H1 (cell line): ENCODE measurements at places on chromosomes 7 and 10. TPM values are rescaled to one million over a fixed set of nuclear protein-coding genes. Genes with fewer than 3 reads are reported as not detected.

GRCh38 chr7:64559206-64559605 is 3.7 kb downstream of the ZNF680 start:
- no peak for DNase-seq

DNA sequence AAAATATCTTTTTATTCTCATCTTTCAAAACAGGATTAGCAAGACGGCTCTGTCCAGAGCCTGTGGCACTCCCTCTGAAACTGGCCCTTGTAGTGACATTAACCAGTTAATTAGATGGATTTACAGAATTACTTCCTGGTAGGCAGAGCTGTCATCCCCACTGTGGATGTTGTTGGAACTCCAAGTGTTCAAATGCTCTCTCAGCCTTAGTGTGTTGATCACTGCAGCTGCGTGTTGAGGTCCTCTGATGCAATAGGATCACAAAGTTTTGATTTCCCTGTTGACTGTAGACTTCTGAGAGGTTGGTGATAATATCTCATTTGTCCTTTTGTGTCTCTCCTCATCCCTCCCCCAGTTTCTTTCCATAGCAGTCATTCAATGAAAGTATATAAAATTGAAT is 117.3 kb upstream of the CDK6 start:
- no peak for DNase-seq

DNA sequence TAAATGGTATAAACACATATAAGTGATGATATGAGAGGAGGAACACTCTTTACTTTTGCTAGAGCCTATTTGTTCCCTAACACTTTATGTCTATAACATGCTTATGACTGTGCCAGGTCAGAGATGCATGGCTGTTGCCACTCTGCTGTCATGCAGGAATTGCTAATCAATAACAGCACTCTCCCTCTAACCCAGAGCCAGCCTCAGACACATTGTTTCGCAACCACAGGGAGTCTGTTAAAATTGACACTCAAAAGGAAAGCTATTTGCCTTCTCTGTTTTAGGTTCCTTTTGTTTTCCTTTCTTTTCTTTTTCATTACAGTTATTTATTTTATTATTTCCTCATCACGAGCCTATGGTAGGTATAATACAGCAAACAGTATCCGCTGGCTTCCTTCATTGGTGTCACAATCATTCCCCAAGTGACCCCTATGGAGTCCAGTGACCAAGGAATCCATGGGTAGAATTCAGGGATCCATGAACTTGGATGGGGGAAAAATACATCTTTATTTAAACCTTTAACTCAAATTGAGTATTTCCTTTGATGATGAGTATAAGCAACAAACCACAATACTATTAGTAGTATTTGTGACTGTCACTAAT is 6.8 kb downstream of the PON2 start:
- no peak for DNase-seq

DNA sequence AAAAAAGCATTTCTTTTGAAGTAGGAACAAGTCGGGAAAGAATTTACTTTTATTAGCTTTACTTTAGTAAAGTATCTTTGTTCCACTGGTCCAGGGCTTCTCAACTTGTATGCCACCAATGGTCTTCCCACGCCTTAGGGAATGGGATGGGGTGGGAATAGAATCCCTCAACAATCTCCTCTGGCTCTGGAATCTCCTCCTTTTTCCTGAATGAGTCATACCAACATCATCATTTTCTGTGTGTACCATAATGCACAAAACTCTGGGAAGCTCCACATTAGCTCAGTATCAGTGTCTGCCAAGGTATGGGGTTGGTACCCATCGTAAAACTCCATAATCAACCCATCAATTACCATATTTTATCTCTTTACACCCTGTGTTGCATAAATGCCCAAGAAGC is 159.4 kb upstream of the BMPER start:
- no peak for DNase-seq

DNA sequence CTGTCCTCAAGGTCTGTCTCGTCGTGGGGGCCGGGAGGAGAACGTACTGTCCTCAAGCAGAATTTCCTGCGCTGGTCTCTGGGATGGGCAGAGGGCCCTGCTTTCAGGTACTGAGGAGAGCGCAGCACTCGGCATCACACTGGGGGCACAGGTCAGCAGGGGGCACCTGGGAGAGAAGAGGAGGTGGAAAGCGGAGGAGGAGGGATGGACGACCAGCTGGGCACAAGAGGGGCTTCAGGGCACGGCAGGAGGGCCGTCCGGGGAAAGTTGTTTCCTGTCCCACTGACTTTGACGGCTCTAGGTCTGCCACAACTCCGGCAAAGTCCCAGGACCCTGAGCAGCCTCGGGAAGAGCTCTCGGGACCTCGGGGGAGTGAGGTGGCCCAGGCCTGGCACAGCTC is 536.9 kb downstream of the DNAJB6 start:
- no peak for DNase-seq

The ZC3HAV1L gene
- total RNA-seq, result 7.0 and 7.1 TPM in 2 replicates

DNA sequence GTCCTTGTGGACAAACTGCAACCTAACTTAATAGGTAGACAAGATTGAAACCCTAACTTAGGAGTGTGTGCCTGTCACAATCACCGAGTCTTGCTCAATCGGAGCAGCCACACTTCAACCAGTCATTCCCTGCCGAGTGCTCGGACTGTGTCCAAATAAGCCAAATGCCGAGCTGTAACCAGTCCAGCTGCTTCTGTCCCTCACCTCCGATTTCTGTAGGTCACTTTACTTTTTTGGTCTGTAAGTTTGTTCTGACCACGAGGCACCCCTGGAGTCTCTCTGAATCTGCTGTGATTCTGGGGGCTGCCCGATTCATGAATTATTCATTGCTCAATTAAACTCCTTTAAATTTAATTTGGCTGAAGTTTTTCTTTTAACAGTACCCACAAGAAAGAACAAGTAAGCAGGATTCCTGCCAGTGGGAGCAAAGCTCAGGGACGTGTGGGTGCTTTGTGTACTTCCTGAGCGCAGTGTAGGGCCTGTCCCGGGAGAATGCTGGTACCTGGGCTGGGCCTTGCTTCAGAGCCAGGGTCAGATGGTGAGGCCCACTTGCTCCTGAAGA is 140.1 kb downstream of the ACTR3B start:
- no peak for DNase-seq

DNA sequence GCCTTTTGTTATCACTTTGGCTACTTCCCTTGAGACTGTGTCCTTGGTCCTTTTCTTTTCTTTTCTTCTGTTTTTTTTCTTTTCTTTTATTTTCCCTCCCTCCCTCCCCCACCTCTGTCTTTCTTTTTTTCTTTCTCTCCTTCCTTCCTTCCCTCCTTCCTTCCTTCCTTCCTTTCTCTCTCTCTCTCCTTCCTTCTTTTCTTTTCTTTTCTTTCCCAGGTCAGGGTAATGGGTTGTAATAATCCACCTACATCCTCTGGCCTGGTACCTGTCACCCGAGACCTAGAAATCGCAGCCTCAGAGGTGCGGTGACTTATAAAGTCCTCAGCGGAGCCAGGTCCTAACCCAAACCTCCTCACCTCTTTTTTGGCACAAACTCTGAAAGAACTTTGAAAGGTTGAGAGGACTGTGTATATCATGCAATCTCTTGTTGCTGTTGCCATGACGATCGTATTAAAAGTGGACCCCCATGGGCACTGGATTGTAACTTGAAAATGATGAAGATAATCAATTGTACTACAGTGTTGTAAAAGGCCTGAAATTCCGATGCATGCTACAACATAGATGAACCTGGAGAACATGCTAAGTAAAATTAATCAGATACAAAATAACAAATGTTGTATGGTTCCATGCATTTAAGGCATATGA is 140.7 kb upstream of the AGK start:
- DNase-seq, result no peak

GRCh38 chr7:148914208-148914777 is 30.2 kb upstream of the EZH2 start:
- DNase-seq, result no peak

The PDZD7 gene
- total RNA-seq, result 0.88 and 1.1 TPM in 2 replicates

DNA sequence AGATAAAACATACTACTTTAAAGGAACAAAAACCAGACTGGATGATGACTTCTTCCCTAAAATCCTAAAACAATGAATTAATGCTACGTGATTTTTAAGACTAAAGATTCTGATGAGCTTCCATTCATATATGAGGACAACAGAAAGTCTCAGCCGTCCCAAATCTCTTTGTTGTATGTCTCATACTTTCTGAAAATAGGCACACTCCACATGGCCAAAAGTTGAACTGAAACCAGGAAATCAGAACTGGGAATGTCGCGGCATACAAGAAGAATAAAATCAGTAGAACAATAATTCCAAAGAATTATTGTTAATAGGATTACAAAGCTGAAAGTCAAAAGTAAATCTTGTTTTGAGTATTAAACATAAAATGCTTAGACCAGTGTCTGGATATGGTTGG is 195.4 kb upstream of the GHITM start:
- no peak for DNase-seq

GRCh38 chr7:156772725-156773124 is 120.3 kb downstream of the LMBR1 start:
- DNase-seq, result no peak

The LCOR gene
- total RNA-seq, result 21.9 and 25.5 TPM in 2 replicates

DNA sequence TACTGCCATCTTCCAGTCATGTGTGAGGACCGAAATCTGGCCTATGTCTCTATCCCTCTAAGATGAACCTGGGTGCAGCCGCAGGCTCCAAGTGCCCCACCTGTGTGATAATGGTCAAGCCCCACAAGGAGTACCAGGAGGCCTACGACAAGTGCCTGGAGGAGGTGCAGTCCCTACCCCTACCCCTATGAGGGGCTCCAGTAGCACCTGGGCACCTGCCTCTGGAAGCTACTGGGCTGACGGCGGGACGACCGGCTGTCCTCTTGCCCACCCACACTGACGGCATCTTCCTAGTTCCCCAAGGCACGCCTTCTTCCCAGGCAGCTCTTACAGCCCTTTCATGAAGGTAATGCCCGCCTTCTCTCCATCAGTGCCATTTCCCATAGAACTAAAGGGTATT is 47.4 kb downstream of the HOXA1 start:
- no peak for DNase-seq

DNA sequence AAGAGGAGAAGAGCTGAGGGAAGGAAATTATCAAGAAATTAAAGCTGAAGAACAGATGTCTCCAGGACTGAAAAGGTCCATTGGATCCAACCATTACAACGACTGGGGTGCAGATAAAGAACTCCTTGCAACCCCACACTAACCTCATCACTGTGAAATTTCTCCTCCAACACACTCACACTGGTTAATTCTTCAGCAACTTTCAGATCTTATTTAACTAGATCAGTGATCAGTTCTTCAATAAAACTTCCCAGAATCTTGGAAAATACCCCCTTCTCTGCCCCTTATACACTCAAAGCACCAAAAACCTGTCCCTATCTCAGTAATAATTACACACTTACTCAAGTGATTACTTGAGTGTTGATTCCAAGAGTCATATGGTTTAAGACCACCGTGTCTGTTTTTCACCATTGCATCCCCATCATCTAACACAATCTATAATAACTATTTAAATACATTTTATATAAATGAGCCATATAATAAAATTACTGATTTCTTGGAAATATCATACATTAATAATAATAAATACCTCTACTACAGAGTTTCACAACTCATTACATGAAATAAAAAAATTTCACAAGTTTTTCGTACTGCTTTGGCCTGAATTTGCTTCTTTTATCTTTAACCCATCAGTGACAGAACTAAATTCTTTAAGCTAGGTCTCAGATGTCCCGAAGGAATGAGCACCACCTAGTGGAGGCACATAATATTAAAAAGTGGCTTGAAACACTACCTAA is 123.7 kb downstream of the MPP7 start:
- DNase-seq, result no peak

DNA sequence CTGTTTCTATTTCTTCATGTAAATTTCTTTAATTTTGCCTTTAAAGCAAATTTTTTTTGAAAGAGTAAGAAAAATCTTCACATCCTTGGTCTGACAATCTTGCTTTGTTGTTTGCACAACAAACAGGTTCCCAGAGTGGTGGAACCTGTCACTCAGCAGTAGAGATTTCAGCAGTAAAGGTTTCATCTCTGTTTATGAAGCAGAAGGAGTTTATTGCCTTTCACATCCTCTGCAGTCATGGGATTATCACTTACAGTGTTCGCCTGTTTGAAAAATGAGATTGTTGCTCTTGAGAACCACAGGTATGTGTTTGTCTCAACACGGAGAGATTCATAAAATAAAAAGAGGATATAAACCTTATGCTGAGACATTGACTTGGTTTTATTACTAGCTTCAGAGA is 342.6 kb downstream of the IPMK start:
- DNase-seq, result no peak

The ZNF107 gene
- total RNA-seq, result 27.5 and 31.0 TPM in 2 replicates
